ENCODE measurements at places on chromosomes 13 and 19. TPM values are rescaled to one million over a fixed set of nuclear protein-coding genes. Genes with fewer than 3 reads are reported as not detected.

GRCh38 chr19:47022140-47022536 lies 2.5 kb downstream of the NPAS1 start:
- peaks cover 10% of the 10 kb centered on the region for H3K4me1 ChIP-seq
- DNase-seq = no peak
- H3K4me3 ChIP-seq = no peak overlapping the region
- no peaks in the 10 kb centered on the region for H3K27me3 ChIP-seq
- no peaks in the 10 kb centered on the region for H3K36me3 ChIP-seq
- H3K27ac ChIP-seq = no peak overlapping the region

GRCh38 chr19:31041461-31041860 lies 307.8 kb downstream of the TSHZ3 start:
- no peak overlapping the region for H3K27ac ChIP-seq
- H3K27me3 ChIP-seq = no peaks in the 10 kb centered on the region
- no peak for DNase-seq
- no peaks in the 10 kb centered on the region for H3K4me1 ChIP-seq

DNA sequence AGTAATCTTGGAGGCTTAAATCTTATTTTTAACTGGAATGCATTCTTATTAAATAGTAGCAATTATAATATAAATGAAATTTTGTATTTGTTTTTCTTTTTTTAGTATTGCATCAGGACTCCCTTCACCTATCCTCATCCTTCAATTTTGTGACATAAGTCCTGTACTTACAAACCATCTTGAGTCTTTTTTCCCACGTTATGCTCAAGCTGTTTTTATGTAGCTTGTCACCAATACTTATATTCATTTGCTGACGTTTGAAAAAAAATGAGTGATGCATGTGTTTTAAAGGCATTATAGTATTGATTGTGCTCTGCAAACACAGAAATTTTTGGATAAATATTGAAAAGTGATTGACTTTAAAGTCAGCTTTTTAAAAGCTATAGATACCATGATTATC lies 888 bp downstream of the GPR18 start:
- DNase-seq = no peak
- no peak overlapping the region for H3K4me3 ChIP-seq
- no peak overlapping the region for H3K27ac ChIP-seq
- no peaks in the 10 kb centered on the region for H3K36me3 ChIP-seq
- no peaks in the 10 kb centered on the region for H3K4me1 ChIP-seq
- H3K27me3 ChIP-seq = no peaks in the 10 kb centered on the region

GRCh38 chr19:48206397-48207093 lies 36.1 kb downstream of the ZSWIM9 start:
- no peak overlapping the region for H3K4me3 ChIP-seq
- H3K4me1 ChIP-seq = no peaks in the 10 kb centered on the region
- H3K27ac ChIP-seq = no peak overlapping the region
- DNase-seq = no peak
- no peaks in the 10 kb centered on the region for H3K27me3 ChIP-seq

DNA sequence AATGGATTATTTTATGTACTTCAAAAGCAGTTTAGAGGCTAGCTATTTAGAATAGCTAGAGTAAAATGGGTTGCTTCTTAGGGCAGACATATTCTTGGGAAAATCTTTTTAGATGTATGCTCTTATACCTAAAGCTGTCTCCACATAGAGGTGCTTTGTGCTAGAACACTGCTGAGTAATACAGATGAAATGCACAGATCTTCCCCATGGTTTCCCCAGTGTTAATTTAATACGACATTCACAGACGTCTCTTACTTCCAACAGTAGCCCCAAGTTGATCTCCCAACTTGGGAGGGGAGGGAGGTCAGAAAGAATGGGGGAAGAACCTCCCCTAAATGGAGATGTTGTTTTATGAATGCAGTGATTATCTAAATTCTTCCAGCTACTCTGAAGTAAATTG lies 16.9 kb downstream of the NALCN start:
- no peaks in the 10 kb centered on the region for H3K27me3 ChIP-seq
- no peak for DNase-seq
- no peak overlapping the region for H3K4me3 ChIP-seq

DNA sequence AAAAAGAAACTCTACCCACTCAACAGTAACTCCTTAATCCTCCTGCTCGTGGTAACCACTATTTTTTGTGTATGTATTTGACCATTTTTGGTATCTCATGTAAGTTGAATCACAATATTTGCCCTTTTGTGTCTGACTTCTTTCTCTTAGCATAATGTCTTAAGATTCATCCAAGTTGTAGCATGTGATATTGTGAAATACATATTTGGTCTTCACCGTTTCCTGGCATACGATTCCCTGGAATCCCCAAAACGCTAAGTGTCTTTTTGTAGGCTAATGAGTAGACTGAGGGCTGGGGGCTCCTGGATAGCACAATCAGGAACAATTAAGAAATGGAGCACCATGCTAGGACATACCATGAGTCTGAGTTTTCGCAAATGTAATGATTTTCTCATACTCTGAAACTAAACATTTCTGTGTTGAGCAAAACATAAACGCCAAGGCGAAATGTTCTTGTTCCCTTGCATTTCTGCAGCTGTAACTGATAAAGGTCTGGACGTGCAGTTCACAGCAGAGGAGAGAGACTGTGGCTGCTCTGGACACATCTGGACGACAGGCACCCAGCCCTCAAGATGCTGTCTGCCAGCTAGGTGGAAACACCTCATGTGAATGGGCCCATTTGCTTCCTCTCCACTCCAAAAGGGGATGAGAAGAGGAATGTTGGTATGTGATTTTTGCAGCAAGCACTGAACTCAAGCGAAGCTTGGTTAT lies 38.4 kb downstream of the BRD4 start:
- no peaks in the 10 kb centered on the region for H3K36me3 ChIP-seq
- DNase-seq = no peak
- no peaks in the 10 kb centered on the region for H3K27me3 ChIP-seq
- H3K4me1 ChIP-seq = peaks cover 37% of the 10 kb centered on the region

GRCh38 chr13:22883262-22883840 lies 297.4 kb upstream of the SGCG start:
- no peak for DNase-seq
- H3K27me3 ChIP-seq = no peaks in the 10 kb centered on the region
- no peaks in the 10 kb centered on the region for H3K4me1 ChIP-seq

GRCh38 chr19:56764196-56764695 lies 76.3 kb downstream of the PEG3 start:
- no peaks in the 10 kb centered on the region for H3K27me3 ChIP-seq
- H3K36me3 ChIP-seq = no peaks in the 10 kb centered on the region
- H3K4me3 ChIP-seq = no peak overlapping the region
- DNase-seq = no peak
- H3K4me1 ChIP-seq = no peaks in the 10 kb centered on the region

DNA sequence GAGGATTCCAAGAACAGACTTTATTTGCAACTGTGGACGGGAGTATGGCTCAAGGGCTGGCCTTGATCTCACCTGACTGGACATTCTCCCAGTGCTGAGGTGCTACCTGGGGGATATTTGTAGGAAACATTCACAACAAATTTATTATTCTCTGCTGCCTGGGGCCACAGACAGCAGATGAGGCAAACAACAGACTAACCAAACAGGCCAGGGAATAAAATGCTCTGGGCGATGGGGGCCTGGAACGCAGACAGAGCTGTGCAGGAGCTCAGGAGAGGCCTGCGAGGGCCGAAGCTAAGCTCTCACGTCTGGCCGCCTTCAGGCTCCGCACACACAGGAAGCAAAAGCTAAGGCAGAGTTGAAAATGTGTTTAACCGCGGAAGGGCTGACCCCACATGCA lies 7.8 kb downstream of the PLPP2 start:
- no peak overlapping the region for H3K27ac ChIP-seq
- H3K4me1 ChIP-seq = no peaks in the 10 kb centered on the region
- H3K27me3 ChIP-seq = no peaks in the 10 kb centered on the region
- H3K36me3 ChIP-seq = no peaks in the 10 kb centered on the region

DNA sequence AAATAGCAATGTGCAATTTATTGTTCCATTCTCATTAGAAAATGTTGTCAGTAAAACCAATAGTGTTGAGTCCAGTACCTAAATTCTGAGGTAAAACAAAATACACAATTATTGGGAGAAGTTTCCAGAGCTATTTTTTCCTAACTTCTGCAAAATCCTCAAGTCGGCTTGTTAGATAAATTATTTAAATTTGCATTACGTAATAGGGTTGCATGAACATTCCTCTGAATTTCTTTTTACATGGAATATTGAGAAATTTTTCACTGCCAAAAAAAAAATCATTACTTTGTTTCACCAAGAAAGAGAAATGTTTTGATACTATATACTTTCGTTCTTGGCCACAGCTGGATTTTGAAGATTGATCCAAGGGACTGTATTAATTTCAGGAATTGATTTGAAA lies 1.5 kb downstream of the ZNF507 start:
- peaks cover 7% of the 10 kb centered on the region for H3K36me3 ChIP-seq
- no peak overlapping the region for H3K27ac ChIP-seq
- peaks cover 44% of the 10 kb centered on the region for H3K4me1 ChIP-seq
- no peak for DNase-seq
- no peaks in the 10 kb centered on the region for H3K27me3 ChIP-seq
- peak overlapping the region; percentile 98 for H3K4me3 ChIP-seq

GRCh38 chr19:29761575-29762232 lies 46.6 kb upstream of the C19orf12 start:
- H3K4me3 ChIP-seq = no peak overlapping the region
- no peak overlapping the region for H3K27ac ChIP-seq
- no peaks in the 10 kb centered on the region for H3K27me3 ChIP-seq

The KIR3DL1 gene
- polyA plus RNA-seq = not detected

The CBARP gene
- polyA plus RNA-seq = 2.6 TPM

The PRR20B gene
- polyA plus RNA-seq = not detected

The CYP2S1 gene
- 0.30 TPM for polyA plus RNA-seq

The ZNF491 gene
- polyA plus RNA-seq = 1.1 TPM

All from pancreas (tissue), 10 donors.